Fibroblast of the aortic adventitia (primary cell): ENCODE measurements at places on chromosomes 16 and 17. TPM values are rescaled to one million over a fixed set of nuclear protein-coding genes. Genes with fewer than 3 reads are reported as not detected.

The C17orf78 gene
- not detected in 2 replicates for total RNA-seq

The SPAG9 gene
- total RNA-seq = 95.9 and 135 TPM in 2 replicates

- no peak for DNase-seq
Measured at GRCh38 chr16:47304563-47304962, 156.3 kb downstream of the ITFG1 start.

- no peak for DNase-seq
Measured at GRCh38 chr16:78147911-78148401, 48.5 kb downstream of the WWOX start.

DNA sequence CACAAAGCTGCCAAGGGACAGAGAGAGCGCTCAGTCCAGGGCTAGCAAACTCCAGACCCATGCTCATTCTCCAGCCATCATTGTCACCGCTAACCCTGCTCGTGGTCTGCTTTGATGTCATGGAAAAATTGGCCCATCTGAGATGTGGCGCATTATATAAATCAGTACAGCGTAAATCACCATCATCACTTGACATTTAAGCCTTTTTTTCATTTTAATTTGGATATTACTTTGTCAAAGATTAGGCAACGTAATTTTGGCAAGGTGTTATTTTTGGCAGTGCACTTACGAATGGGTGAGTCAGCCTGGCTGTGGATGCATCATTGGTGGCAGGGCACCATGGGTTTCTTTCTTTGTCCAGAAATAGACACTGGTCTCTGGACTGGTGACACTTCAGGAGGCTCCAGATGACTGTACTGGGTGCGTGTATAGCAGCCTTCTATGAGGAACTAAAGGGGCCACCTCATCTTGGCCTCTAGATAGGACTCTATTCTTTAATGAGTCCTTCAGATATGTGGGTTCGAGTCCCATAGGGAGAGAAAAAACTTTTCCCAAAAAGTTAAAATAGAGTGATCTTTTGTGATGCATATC, 166.3 kb downstream of the MSI2 start:
- peak; percentile 54 for DNase-seq

The CCL16 gene
- not detected in 2 replicates for total RNA-seq

The PRRT2 gene
- 7.7 and 32.0 TPM in 2 replicates for total RNA-seq

GRCh38 chr17:27422601-27423000, 33.6 kb upstream of the KSR1 start:
- DNase-seq = no peak

DNA sequence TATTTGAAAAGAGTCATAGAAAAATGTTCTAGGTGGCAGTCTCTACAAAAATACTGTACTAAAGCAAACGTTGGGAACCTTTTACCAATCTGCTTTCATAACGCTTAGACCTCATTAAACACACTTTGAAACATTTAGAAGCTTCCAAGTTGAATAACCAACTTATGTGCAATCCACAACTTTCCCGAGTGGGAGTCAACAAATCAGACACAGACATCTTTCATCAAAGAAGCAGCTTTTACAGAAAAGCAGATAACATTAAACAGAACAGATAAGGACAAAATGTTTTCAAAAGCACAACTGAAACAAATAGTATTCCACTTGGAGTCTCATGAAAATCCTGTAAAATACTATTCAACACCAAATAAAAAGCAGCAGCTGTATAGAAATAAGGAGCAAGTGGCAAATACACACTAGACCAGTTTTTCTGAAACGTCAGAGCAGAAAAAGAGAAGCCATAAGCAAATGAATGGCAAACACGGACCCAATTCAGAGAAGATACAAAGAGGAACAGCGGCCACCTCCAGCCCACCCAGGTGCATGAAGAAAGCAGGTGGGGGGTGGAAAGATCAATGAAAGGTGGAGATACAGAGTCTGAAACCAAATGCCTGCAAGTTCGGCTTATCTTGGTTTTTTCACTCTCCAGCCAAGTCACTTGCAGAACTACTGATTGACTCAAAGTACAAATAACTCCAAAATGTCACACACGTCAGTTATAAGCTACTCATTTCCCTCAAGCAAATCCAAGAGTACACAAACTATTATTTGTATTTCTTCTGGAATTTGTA, 18.4 kb upstream of the FBF1 start:
- DNase-seq = no peak

DNA sequence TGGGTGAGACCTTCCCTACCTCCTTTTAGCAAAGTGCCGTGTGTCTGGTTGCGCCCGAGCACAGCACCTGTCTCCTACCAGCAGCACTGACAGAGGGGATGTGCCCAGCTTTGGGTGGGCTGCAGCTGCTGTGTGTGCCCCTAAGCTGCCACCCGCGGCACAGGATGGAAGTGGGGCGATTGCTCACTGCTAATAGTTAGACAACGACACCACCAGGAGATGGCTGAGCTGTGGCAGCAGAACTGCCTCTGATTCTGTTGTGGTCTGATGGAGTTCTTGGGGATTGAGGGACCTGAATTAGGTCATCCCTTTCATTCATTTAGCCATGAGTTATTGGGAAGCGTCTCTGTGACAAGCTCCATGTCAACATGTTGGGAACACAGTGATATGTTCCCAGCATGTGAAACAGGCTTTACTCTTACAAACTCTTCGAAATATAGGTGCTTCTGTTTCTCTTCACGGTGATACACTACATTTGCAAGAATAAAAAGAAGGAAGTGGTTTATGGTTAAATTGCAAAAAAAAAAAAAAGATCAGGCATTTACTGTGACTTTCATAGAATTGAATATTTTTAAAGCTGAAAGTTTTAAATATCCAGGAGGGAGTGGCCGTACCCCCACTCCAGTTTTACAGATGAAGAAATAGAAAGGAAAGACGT, 184.4 kb downstream of the MAF start:
- no peak for DNase-seq

- DNase-seq = peak; percentile 70
Measured at GRCh38 chr16:50627419-50627818, 53.7 kb downstream of the SNX20 start.

DNA sequence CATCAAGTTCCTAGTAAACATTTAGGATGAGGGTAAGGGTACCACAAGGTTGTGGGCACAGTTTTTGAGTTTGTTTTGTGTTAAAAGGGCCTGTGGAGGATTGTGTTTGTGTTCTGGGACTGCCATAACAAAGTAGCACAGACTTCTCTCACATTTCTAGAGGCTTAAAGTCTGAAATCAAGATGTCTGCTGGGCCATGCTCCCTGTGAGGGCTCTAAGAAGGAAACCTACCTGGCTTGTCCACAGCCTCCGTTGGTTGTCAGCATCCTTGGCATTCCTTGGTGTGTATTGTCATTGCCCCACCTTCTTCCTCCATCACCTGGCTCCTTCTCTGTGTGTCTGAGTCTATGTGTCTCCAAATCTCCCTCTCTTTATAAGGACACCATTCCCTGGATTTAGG, 808.1 kb upstream of the RBFOX1 start:
- DNase-seq = no peak

DNA sequence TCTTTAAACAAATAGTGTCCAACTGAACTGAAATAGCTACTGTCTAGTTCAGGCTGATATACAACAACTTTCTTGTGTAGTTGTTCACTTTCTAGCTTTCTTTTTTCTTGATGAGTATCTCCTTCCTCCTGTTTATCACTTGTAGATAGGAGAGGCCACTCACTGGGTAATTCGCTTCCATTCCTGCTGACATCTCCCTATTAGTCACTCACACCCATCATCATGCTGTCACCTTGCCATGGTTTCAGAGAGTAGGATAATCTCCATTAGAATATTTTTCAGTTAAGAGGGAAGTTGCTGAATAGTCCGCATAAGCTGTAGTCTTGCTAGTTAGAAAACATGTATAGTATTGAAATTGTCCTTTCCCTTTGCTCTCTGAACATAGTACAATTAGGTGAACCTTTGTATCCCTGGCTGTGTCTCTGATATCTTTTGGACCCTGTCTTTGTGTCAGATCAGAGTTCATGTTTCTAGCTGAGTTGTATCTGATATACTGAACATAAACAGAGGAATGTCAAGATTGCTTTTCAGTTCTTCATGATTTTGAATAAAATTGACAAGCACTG, 64.4 kb upstream of the RASL10B start:
- DNase-seq = peak; percentile 6

DNA sequence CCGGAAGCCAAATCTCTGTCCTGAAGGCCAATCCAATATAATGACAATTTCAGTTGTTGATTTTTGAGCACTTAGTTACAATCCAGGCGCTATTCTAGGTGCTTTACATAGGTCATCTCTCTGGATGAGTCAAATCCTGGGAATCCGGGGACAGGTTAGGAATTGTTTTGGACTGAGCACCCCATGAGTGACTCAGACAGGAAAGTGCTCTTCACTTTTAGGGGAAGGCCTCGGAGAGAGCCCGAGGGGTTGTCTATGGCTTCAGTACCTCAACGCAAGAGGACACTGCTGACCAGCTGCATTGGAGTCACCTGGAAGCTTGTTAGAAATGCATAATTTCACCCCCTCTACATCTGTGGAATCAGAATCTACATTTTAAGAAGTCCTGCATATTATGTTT, 108.8 kb downstream of the IRX5 start:
- DNase-seq = no peak

DNA sequence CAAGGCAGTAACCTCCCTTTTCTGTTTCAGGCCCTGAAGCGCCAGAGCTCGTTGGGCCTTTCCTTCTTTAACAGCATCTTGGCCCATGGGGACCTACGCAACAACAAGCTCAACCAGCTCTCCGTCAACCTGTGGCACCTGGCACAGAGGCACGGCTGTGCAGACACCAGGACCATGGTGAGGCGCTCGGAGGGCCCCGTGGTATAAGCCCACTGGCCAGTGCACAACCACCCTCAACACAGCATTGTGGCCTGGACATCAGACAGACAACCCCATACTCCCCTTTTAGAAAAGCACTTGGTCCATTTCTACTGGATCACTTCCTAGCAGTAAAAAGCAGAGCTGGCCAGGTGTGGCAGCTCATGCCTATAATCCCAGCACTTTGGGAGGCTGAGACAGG, 18.6 kb downstream of the KNOP1 start:
- no peak for DNase-seq
